WERI-Rb-1 (cell line): ENCODE measurements at places on chromosomes 4 and X.

DNA sequence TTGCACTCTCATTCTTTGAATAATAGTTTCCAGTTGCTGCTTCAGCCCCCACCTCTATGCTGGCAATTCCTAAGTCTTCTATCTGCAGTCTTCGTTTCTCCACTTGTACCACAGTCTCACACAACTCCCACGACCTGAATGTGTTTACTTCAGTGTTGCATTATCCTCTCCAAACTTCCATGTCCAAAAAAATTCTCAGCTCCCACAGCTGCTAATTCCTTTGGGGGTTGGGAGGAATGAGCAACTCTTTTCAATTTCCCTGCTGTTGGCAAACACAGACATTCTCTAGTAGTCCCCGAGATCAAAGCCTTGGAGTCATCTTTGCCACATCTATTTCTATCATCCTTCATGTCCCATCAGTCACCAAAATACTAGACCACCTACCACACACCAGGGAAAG, 14.4 kb upstream of the CDS1 start:
- no peak for DNase-seq

DNA sequence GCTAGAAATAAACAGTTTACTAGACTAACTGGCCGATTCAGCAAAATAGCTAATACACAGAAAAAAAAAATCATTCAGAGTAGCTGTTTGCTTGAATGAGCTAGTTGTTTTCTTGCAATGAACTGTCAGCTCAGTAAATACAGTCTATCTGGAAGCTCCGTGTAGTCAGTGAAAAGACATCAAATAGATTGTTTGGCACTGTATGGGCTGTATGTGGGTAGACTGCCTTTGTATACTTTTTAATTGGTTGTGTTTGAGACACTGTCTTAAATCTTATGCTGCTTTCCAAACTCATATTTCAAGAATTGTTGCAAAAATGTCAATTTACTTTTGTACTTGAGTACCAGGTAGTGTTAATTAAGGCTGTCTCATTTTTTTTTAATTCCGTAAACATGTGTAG, 61.6 kb upstream of the GPR174 start:
- DNase-seq = no peak

DNA sequence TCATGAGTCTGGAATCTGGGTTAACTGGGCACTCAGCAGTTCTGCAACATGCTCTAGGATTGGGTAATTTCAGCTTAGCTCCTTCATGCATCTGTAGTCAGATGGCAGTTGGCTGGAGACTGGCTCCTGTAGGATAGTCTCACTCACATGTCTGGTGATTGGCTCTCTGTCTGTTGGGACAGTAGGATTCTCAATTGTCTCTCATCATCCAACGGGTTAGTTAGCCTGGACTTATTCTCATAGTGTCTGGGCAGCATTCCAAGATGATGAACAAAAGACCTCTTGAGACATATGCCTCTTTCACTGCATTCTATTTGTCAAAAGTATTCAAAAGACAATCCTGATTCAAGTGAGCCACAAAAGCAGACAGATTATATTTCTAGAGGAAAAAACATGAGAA, 795.6 kb upstream of the GALNTL6 start:
- no peak for DNase-seq

GRCh38 chr4:156146571-156146970, 192.9 kb upstream of the CTSO start:
- no peak for DNase-seq

GRCh38 chr4:181863856-181864255, 379.3 kb upstream of the TENM3 start:
- DNase-seq = no peak

GRCh38 chr4:93649828-93650227, 178.7 kb upstream of the ATOH1 start:
- no peak for DNase-seq

DNA sequence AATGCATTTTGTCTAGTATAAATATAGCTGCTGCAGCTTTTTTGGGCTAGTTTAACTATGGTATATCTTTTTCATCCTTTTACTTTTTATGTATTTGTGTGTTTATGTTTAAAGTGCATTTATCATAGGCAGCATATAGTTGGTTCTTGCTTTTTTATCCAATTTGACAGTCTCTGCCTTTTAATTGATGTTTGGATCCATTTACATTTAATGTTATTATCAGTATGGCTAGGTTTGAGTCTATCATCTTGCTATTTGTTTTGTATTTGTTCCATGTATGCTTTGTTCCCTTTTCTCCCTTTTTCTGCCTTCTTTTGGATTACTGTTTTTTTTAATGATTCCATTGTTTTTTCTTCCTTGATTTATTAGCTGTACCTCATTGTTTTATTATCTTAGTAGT, 40.3 kb downstream of the GNL3L start:
- DNase-seq = no peak

- no peak for DNase-seq
Measured at GRCh38 chr4:184434501-184435066, 39.8 kb downstream of the IRF2 start.

GRCh38 chr4:132195176-132195575, 953.9 kb upstream of the PCDH10 start:
- DNase-seq = no peak

DNA sequence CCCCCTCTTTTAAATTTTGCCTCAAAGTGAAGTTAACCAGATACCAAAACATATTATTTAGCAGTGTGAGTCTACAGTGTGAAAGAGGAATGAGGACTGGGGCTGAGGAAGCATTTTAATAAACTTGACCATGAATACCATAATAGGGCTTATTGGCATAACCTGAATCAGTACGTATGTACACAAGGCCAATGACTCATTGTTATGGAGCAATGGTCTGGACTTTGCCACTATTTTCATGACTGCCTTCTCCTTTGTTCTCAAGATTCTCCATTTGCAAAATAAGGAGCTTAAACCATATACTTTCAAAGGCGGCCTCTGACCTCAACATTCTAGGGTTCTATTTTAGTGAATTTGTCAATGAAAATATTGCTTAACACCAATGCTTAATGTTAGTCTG, 102.8 kb upstream of the OR13H1 start:
- DNase-seq = no peak

DNA sequence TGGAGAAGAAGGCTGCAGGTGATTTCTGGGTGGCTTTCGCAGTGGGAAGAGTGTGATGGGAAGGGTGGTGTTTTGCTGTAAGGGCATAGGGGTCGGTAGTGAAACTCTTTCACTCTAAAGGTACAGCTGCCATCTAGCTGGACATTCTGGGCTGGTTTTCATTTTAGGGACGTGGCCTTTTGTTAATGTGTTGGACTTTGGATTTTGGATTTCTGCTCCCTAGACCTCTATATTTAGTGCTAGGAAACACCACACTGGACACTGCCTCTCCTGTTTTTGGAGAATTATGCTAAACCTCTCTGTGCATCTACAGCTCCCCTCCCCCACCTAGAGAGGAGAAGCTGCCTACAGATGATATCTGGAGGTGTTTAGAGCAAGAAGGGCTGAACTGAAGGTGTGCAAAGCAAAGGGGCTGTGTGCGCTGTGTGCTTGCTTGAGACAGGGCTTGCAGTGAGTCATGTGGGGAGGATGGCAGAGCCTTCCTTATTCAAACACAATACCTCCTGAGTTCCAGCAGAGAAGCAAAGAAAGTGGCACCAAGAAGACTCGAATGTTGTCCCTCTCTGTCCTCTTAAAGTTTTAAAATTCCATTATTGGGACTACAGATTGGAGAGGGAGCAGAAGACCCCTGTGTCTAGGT, 47.9 kb downstream of the STARD8 start:
- no peak for DNase-seq
